Brain microvascular endothelial cell (primary cell): ENCODE measurements at places on chromosomes 5 and 9.

DNA sequence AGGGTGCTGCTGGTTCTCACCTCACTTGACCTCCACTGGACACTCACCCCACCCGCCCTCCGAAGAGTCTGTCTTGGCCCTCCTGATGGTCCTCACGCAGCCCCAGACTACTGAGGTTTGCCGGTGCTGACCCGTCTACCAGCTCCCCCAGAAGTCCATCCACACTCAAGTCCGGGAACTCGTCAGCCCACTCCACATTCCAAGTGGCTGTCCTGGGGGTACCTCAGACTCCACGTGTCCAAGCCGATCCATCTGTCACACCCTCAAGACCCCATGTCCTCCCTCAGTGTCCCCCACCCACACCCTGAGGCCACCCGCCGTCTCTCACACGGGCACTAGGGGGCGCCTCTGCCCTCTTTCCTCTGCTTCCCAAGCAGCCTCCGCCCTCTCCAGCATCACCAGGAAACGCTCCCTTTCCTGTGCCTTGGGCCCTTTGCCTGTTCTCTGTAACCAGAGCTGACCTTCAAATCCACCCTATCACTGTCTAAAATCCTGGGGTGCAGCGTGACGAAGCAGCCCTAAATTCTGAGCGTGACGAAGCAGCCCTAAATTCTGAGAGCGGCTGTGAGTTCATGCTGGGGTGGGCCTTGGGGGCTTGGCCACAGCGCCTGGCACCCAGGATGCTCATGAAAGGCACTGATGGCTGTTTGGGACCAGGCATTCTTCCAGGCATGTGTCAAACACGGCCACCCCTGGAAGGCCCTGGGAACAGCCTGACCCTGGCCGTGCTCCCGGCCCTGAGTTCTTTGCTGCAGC, 95.7 kb downstream of the KCNT1 start:
- peak; percentile 23 for DNase-seq

DNA sequence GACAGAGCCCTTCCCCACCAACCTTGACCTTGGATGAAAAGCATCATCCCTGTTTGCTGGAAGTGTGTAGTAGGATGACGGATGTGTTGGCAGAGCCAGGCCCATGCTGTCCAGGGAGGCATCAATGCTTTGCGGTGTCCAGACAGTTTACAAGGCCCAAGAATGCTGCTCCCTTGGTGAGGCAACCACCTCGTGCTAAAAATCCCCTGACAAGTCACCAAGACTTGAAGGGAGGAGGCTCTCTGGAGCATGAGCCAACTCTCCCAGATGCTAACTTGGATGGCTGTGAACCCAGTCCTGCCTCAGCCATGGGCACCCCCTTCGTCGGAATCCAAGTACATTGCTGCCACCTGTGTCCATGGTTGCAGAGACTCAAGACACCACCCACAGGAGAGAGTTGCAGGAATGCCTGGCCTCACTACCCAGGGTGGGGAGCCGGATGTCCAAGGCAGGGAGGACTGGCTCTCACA, 9.5 kb upstream of the NKD2 start:
- DNase-seq: no peak

DNA sequence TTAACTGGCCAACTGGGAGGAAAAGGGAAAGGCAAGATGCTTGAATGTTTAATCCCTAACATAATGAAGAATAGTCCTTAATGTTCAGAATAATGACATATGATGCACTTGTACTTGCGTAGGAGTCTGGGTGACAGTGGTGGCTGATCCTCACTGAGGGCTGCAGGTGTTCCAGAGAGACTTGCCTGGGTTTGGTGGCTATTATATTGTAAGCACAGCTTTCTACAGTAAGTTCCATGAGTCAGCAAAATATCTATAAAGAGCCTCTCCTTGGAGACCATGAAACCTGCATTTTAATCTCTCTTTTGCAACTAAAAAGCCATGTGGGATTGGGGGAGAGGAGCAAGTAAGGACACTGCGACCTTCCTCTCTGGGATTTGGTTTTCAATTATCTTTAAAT, 1.9 kb upstream of the NPR2 start:
- DNase-seq: no peak

DNA sequence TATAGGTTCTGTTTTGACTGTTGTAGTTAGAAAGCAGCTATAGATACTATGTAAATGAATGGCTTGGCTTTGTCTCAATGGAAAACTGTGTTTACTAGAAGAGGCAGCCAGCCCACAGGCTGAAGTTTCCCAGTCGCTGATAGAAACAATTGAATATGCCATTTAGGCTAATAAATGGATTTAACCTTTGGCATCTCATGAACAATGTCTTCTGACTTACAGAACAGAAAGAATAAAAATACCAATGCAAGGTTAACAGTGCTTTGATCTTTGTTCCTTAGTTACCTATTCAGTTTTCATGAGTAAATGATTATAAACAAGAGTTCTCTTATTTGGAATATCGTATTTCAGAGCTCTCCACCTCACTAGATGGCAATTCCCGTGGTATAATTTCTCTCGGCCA, 120.6 kb downstream of the PAM start:
- no peak for DNase-seq

DNA sequence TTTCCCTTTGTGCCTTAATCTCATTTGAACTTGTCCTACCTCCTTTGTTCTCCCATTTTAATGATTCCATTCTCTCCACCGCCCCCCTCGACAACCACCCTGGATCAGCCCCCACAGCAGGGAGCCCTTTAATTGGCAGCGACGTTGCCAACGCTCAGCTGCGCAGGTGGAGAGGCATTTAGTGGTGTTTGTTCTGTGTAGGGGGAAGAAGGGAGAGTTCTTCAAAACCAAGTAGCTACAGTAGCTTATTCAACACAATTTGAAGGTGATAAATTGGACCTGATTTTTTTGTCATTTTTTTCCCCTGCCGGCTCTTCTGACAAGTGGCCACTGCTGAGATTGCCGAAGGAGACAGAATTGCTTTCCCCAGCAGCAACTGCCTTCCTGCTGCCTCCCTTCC, 499.1 kb downstream of the CDK5RAP2 start:
- no peak for DNase-seq

GRCh38 chr9:38053697-38054461, 15.1 kb downstream of the SHB start:
- DNase-seq: no peak

DNA sequence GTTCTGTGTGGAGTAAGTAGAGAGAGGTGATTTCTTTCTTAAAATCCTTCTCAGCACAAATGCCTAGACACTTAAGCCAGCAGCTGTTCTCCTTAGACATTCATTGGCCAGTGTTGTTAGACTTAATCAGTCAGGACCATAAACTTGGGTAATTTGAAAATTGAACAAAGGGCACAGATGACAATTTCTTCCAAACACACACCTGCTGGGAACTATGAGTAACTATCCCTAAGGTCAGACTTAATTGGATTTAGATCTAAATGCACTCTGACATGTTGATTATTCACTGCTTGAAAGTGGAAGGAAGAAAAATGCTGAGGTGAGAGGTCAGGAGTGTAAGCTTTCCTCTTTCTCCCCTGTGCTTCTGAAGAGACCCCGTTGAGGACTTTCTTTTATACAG, 1083.7 kb upstream of the DMAC1 start:
- no peak for DNase-seq

- DNase-seq: no peak
Measured at GRCh38 chr5:127586811-127587210, 62.1 kb upstream of the CTXN3 start.

GRCh38 chr9:99072040-99072394, 32.9 kb upstream of the TGFBR1 start:
- no peak for DNase-seq

- DNase-seq: no peak
Measured at GRCh38 chr5:124614836-124615385, 131.5 kb downstream of the ZNF608 start.

DNA sequence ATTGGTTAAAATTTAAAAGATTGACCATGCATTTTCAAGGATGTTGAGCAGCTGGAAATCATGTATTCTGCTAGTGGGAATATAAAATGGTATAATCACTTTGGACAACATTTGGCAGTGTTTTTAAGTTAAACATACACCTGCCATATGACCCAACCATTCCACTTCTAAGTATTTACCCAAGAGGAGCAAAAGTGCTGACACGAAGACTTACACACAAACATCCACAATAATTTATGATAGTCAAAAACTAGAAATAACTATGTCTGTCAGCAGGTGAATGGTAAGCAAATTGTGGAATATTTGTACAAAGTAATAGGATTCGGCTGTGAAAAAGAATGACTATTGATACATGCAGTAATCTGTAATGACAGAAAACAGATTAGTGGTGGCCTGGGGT, 30.7 kb upstream of the SRP19 start:
- no peak for DNase-seq

GRCh38 chr5:103621548-103621930, 59.0 kb upstream of the NUDT12 start:
- no peak for DNase-seq

GRCh38 chr5:113807427-113807991, 294.0 kb downstream of the YTHDC2 start:
- DNase-seq: no peak

DNA sequence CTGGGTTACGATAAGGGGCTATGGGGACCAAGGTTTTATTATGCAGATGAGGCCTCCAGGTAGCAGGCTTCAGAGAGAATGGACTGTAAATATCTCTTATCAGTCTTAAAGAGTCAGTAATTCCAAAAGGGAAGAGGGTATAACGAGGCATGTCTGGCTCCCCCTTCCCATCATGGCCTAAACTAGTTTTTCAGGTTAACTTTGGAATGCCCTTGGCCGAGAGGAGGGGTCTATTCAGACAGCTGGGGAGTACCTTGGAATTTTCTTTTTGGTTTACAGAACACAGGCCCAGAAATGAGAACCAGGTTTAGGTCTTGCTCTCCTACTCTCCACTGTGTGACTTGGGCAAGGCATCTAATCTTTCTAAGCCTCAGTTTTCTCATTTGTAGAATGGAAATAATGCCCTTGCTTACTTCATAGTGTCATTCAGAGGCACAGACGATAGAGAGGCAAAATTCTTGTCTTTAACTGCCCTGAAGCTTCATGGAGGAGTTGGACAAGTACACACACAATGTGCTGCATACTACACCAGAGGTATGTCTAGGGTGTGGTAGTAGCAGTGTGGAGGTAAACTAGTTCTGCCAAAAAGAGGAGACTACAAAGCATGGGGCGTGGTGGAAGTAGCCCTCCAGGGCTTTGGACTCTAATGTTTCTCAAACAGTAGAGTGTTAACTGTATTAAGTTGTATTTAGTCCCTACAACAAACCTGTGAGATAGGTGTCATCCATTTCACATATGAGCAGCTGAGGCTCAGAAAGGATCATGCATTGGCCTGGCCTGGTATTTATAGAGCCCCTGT, 45.5 kb downstream of the IRF1 start:
- no peak for DNase-seq

DNA sequence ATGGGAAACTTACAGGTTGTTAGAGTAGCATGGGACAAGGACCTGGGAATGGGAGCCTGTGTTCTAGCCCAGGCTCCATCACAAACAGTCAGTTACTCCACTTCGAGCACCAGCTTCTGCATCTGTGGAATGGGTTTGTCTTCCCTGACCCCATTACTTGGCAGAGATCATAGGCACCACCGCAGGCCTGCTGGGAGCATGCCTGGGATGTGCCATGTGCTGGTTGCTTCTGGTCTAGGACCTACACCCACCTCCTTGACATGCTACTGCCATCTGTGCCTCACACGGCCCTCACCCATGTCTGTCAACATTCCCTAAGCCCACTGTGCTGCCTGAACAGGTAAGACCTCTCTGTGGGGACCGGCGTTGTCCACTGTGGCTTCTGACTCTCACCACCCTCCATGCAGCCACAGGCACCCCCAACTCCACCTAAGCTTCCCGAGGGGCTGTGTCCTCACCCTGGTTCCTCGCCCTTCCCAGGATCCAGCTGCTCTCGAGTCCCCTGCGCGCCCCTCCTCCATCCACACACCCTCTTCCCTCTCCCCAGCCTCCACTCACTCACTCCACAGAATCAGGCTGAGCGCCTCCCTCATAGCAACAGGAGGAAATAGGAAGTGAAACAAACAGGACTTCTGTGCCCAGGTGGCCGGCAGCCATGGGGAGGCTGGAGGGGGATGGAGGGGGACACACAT, 85.9 kb upstream of the FAM120A start:
- DNase-seq: no peak

- DNase-seq: no peak
Measured at GRCh38 chr5:139878093-139878492, 82.5 kb downstream of the PSD2 start.

DNA sequence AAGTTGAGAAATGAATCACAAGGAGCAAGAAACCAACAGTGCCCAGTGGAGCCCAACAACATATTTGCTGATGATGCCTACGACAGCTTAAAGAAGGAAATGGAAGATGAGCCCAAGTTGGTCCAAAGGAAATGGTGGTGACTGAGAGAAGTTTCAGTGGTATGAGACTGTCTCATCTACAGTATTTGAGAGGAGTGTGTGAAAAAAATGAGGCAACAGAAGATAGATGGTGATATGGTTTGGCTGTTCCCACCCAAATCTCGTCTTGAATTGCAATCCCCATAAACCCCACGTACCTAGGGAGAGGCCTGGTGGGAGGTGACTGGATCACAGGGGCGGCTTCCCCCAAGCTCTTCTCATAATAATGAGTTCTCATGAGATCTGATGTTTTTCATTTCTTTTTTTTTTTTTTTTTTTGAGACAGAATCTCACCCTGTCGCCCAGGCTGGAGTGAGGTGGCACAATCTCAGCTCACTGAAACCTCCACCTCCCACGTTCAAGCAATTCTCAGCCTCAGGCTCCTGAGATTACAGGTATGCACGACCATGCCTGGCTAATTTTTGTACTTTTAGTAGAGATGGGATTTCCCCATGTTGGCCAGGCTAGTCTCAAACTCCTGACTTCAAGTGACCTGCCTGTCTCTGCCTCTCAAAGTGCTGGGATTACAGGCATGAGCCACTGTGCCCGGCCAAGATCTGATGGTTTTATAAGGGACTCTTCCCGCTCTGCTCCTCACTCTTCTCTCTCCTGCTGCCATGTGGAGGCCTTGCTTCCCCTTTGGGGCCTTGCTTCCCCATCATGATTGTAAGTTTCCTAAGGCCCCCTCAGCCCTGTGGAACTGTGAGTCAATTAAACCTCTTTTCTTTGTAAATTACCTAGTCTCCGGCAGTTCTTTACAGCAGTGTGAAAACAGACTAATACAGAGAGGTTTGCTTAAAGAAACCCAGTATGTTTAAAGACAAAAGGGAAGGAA, 30.2 kb downstream of the EFCAB9 start:
- no peak for DNase-seq

- peak; percentile 6 for DNase-seq
Measured at GRCh38 chr5:76527685-76528161, 95.5 kb downstream of the F2RL2 start.

GRCh38 chr9:138053321-138053868, 175.8 kb downstream of the CACNA1B start:
- no peak for DNase-seq

DNA sequence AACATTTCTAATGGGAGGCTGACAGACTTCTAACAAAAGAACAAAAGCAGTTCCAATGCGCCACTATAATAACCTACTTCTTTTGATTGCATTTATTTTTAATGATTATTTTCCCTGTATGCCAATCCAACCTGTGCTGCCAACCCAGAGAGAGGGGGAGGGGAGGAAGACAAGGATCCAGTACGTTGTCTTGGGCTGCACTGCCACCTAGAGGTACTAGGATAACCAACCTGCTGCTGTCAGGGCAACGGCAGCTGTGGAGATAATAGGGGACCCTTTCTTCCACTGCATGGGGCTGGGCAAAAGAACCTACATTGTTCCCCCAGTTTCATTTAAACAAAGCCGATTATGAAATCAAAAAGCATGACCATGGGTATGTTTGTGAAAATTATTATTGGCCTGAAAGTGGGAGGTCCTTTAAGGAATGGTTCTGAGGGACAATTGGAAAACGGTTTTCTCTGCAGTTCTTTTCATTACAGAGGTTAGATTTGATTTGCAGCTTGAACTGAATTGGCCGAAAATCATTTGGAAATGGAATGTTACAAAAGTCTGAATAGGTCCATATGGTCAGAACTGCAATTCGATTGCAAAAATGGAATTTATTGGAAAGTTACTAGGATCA, 101.3 kb downstream of the RASEF start:
- DNase-seq: peak; percentile 76
